EL (cell line): ENCODE measurements at places on chromosomes 16 and 17.
A peak's percentile ranks its signal among the peaks of the same experiment; 100 is the strongest.

DNA sequence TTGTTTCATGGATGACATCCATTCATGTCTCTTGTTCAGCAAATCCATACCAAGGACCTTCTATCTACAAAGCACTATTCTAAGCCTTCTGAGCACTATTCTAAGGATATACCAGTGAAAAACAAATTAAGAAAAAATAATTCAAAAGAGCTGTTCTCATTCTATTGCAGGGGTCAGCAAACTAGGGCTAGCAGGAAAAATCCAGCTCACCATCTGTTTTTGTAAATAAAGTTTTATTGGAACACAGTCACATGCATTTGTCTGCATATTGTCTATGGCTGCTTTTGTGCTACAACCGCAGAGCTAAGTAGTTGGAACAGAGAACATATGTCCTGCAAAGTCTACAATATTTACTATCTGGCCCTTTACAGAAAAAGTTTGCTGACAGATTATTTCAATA, 222.7 kb upstream of the DYNLRB2 start:
- DNase-seq = no peak

DNA sequence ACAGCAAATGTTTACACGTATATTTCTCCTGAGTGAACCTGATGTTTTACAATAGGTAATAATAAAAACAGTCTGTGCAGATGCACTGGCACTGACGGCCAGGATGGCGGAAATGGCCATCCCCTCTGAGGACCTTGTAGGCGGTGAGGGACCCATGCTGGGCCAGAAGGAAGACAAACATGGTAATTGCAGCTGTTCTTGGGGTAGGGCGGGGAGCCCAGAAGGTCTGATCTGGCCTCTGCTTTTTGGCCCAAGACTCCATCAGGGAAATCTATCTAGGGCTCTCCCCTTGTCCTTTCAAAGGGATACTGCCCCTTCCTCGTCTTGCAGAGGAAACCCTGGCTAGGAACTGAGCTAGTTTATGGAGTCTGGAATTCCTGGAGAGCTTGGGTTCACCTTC, 7.4 kb upstream of the LGALS9 start:
- DNase-seq = no peak

- DNase-seq = no peak
Observed at GRCh38 chr16:57688987-57689761, 5.4 kb upstream of the DRC7 start.

DNA sequence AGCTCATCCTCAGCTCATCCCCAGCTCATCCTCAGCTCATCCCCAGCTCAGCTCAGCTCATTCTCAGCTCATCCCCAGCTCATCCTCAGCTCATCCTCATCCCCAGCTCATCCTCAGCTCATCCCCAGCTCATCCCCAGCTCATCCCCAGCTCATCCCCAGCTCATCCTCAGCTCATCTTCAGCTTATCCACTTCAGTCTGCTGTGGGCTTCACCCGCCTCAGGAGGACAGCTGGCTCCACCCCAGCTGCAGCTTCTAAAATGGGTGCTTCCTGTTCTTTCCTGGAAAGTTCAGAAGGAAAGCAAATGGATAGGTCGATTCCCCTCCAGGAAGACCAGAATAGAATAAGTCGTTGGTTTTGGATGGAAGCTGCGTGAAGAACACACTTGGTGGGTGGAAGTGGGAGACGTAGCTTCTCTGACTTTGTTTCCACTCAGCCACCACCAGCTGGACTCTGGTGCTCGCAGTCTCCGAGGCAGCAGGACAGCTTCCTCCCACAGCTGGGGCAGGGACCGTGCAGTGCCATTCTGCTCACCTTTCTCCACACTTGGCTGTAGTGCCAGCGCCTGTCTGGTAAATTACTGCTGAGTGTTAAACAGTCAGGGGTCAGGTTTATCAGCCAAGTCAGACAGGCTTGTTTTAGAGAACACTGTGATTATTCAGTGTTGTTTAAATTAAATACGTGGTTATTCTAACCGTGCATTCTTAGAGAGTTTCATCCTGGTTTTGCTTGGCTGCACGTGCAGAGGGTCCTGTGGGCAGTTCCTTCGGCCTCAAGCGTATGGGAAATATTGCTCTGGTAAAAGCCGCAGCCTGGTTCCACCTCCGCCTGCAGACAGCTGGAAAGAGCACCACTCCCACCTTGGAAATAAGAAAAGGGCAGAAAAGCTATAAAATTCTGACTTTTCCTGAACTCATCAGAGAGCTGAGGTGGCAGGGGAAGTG, 61.0 kb upstream of the CHMP6 start:
- DNase-seq = no peak

DNA sequence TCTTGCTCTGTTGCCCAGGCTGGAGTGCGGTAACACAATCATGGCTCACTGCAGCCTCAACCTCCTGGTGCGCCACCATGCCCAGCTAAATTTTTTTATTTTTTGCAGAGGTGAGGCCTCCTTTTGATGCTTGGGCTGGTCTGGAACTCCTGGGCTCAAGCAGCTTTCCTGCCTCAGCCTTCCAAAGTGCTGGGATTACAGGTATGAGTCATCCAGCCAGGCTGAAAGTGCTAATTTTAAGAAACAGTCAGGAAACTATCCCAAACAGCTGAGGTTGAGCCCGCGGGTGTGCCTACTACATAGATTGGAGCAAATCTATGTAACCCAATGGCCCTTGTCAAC, 738 bp upstream of the XPO6 start:
- DNase-seq = peak; percentile 52

DNA sequence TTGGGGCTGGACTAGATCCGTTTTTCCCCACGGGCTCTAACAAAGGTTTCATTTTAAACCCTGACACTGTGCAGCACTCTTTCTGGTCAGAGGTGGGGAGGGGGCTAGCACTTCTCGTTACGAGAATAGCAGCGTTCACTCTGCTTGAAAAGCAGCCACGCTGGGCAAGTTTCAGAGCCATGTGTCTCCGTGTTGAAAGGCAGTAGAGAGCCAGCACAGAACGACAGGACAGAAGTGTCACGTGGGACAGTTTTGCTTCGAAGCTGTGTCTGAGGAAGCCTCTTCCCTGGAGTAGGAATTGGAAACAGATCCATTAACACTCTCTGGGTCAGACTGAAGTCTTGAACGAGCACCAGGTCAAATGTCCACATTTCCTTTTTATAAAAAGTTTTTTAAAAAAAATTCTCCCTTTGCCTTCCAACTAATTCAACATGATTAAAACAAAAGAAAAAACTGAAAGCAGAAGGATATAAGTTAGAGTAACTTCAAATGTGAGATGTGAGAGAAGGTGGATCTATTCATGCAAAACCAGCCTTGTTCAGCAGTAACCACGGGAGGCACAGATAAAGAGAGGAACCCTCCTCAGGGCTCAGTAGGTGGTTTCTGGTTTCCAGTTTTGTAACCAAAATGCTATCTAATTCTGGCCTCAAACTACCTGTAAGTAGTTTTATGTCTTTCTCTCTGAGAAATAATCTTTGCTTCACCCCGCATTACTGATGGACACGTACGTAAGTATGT, 65.0 kb downstream of the SMG6 start:
- DNase-seq = no peak

GRCh38 chr16:4077174-4077649, 39.0 kb downstream of the ADCY9 start:
- DNase-seq = no peak
